ENCODE measurements at places on chromosomes 6 and 20. TPM values are rescaled to one million over a fixed set of nuclear protein-coding genes. Genes with fewer than 3 reads are reported as not detected.

DNA sequence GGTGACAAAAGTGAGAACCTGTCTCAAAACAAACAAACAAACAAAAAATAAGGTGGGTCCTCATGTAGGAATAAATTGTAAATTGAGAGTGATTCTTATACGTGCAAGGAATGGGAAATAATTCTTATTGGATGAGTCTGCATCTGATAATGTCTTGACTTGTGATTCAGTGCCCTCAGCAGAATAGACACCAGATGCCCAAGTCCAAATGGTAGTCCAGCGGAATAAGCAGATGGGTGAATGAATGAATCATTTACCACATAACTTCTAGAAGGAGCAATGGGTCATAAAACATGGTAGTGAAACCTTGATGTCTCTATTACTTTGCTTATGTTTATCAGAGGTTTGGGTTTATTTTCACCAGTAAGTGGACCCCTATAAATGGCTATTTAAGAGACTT, 747.7 kb downstream of the PHF3 start:
- DNase-seq: no peak

DNA sequence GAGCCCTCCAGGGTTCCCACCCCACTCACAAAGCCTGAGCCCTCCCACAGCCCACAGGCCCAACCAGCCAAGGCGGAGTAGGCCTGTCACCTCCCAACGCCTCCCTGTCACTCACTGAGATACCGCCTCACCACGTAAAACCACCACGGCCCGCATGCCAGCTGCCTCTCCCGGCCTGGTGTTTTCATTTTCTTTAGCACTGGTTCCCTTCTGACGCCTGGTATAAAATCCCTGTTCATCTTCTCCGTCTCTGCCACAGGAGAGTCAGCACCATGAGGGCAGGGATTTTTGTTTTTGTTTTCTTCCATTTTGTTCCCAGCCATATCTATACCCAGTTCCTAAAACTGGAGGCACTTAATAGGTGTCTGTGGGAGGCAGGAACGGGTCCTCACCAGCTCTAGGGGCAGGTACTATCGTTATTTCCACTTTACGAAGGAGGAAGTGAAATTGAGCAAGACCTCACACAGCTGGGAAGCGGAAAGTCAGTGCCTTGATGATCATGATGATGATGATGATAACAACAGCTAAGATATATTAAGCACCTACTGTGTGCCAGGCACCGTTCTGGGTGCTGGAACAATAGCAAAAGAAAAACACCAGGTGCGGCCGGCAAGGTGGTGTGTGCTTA, 58.6 kb downstream of the SNAI1 start:
- DNase-seq: no peak

- DNase-seq: no peak
Observed at GRCh38 chr6:43860285-43860684, 90.3 kb downstream of the VEGFA start.

GRCh38 chr20:63970714-63971431, 1.1 kb upstream of the ZNF512B start:
- no peak for DNase-seq

The LY6G5C gene
- 3.2 TPM for total RNA-seq

The COL9A3 gene
- not detected for total RNA-seq

The TUBB2B gene
- total RNA-seq: 31.3 TPM

The HSPA1A gene
- 101 TPM for total RNA-seq

The HAO1 gene
- not detected for total RNA-seq

The AK9 gene
- total RNA-seq: 1.2 TPM

Data from LHCN-M2 (cell line).